Fibroblast of the conjunctiva (primary cell): ENCODE measurements at places on chromosomes 12 and 14.

DNA sequence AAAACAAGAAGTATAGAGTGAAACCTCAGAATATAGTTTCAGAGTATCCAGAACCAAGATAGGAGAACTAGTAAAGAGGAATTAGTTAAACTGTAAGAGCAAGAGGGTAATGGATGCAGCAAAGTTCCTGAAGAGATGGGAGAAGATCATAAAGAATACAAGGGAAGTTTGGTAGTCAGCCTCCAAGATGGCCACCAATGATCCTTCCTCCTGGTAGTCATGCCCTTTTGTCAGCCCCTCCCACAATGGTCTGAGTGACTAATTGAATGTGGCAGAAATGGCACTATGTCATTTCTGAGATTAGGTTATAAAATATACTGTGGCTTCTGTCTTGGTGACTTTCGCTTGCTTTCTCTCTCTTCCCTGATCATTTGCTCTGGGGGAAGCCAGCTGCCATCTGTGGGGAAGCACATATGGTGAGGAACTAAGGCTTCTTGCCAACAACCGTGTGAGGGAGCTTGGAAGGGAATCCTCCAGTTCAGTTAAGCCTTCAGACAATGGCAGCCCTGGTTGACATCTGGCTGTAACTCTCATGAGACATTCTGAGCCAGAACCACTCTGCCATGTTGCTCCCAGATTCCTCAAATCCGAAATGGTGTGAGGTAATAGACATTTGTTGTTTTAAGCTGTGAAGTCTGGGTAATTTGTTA, 55.3 kb upstream of the AMN1 start:
- DNase-seq: no peak

DNA sequence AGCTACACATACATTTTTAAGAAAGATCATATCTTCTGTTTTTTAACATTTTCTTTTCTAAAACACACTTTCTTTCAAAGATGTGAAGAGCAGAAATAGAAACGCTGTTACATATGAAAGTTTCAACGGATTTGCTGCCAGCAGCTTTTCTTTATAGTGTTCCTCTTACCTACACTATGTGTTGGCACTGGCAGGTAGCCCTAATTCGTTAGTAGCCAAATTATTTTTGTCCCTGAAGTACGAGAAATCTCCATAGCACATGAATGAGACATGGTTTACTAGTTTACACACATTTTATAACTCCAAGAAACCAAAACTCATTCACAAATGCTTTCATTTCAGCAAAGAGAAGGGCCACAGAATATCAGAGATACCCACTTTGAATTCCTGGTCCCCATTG, 6.6 kb downstream of the SOX5 start:
- DNase-seq: no peak

- no peak for DNase-seq
Observed at GRCh38 chr12:99713946-99714520, 66.5 kb downstream of the GARIN6 start.

DNA sequence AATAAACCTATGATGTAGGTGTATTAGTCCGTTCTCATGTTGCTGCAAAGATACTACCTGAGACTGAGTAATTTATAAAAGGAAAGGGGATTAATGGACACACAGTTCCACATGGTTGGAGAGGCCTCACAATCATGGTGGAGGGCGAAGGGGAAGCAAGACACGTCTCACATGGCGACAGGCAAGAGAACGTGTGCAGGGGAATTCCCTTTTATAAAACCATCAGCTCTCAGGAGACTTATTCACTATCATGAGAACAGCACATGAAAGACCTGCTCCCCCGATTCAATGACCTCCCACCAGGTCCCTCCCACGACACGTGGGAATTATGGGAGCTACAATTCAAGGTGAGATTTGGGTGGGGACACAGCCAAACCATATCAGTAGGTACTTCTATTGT, 58.7 kb upstream of the DICER1 start:
- no peak for DNase-seq

DNA sequence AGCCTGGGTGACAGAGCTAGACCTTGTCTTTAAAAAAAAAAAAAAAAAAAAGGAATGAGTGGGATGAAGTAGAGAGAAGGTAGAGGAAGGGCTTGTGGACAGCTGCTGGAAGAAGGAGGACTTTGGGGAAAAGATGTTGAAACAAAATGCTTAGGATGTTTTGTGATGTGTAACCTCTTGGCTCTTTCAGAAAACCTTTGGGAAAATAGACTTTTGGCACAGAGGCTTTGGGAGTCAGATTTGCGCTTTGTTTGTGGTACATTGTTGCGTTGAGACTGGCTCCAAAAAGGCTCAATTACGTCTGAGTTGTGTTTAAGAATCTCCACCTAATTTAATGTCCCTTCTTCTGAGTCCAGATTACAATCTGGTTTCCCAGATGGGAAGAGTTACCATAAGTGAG, 32.9 kb upstream of the SPTLC2 start:
- DNase-seq: no peak

GRCh38 chr14:106187216-106187615, 660.8 kb downstream of the TMEM121 start:
- DNase-seq: no peak

GRCh38 chr14:101193845-101194372, 290.4 kb upstream of the RTL1 start:
- no peak for DNase-seq

DNA sequence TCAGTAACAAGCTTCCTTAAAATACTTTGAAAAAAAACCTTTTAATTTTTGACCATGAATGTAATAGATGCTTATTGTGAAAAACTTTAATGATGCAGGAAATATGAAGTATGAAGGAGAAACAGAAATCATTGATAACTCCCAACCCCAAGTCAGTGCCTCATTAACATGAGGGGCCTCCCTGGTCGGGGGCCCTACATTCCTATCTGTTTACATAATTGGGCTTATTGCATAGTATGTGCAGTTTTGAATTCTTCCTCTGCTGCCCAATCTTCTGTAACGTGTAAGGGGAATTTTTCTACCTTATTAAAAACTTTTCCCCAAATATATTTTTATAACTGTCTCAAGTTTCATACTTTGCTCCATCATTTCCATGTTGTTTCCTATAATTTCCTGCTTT, 63.0 kb downstream of the SLC25A47 start:
- DNase-seq: no peak

- DNase-seq: no peak
Observed at GRCh38 chr12:99984271-99985128, at the start of gene ANKS1B. Gene ANKS1B, minus strand, starts transcription at chr12:99984936. Its CDS starts 699 bp downstream, at chr12:99984237.

DNA sequence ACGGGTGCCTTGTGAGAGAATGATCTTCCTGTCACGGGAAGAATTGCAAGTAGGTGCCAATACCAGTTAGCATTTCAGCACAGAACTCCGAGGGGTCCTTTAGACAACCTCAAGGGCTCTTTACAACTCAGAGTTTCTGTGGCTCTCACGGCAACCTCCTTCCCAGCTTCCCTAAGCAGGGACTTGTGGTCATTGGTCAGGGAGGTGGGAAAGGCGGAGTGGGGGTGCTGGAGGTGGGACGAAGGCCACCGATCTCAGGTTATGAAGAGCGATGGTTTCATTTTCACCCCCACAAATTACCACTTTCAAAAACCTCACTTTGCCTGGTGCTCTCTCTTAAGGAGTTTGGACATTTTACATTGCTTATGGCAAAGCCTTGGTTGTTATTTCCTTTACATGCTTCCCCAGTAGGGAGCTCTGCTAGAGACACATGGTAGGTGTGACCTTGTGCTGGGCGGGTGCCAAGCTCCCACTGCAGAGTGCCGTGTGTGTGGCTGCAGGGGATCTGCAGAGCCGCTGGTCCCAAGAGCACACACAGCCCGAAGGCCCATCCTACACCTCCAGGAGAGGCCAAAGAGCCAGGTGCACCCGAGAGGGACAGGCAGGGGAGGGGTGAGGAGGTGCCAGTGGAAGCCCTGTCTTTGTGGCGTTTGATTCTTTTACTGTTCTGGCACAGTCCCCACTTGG, 21.4 kb downstream of the BCL2L14 start:
- DNase-seq: no peak

DNA sequence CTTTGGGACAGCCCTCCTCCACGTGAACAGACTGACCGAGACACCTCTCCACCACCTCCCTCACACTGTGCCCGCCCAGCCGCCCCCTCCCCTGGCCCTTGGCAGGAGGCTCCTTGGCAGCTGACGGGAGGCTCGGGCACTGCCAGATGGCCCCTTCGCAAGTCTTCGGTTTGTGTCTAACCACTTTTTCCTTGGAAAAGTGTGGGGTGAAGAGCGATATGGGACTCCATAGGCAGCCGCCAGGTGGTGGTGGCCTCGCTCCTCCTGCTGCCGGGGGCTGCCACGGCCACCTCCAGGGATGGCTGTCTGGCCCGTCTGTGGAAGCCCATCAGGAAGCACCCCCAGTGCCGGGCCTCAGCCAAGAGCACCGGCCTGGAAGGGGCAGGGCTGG, 58.7 kb downstream of the LRCOL1 start:
- DNase-seq: no peak

DNA sequence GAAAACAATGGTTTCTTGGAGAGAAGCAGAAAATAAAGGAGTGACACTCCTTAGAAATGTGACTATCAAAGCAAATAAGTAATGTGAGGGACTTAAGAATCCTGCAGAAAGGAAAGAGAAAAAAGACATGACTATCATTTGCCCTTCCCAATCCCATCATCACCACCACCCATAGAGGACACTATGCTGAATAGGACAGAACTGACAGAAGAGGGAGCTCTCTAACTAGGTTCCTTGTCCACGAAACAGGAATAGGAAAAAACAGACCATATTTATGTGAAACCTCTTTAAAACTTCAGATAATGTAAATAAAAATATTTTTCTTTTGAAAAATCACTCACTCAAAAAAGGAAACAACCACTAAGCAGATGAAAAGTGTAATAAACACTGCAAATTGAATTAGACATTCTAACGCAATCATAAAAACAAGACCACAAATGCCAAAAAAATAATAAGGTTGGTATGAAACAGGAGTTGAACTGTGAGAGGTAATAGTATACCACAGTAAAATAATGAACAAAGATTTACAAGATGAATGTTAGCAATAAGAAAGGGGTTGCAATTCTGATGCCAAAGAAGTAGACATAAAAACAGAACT, 24.1 kb downstream of the KLRD1 start:
- peak; percentile 53 for DNase-seq

DNA sequence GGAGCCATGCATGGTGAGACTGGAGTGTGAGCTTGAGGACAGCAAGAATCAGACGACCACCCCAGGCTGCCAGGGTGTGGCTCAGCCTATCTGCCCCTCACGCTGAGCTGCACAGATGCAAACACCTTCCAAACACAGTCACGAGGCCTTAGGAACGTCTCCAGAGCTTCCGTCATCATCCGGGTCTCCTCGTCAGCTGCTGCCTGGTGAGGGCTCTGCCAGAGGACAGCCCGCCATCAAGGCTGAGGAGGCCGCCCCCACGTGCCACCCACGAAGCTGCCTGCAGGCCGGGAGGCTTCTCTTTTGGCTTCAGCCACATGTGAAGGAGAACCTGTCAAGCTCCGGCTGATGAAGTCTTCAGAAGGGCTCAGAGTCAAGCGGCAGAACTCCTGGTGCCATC, 13.4 kb downstream of the DDX51 start:
- no peak for DNase-seq

DNA sequence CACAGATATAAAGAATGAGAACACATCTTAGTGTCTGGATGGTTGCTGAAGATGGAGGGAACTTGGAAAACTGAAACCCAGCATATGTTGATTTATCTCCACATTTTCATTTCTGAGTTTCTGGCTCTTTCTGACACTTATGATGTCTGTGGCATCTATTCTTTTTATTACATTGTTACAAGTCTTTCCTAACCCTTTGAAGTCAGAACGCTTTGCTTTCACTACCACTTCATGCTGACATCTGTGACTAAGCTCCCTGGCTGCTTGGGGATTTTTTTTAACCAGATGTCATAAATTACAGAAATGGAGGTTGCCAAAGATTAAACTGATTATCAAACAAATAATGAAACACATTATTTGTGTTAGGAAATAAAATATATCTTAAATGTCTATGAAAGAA, 188.7 kb downstream of the KITLG start:
- DNase-seq: peak; percentile 92

GRCh38 chr12:44616402-44616801, 259.7 kb downstream of the NELL2 start:
- DNase-seq: no peak

DNA sequence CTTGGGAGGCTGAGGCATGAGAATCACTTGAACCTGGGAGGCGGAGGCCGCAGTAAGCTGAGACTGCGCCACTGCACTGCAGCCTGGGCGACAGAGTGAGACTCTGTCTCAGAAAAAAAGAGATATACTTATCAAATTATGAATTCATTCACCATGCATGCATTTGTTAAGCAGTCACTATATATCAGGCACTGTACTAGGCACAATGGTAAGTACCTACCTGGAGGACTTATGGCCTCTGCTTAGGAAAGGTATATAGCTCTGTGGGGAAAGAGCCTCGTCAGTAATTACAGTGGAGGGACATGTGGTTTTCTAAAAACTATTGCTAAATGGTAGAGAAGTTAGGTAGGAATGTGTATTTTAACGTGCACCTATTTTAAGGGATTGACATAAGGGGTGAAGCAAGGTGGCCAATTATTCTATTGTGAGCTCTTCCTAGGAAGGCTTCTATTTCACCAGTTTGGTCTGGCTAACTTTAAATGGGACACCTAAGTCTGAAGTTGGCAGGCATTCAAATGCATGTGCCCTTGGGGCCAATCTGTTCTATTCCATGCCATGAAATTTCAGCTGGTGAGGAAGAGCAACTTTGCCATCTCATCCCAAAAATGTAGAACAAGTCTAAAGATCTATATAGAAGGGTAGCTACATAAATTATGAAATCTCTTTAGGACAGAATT, 15.0 kb downstream of the TCP11L2 start:
- no peak for DNase-seq

GRCh38 chr12:50302686-50303085, 19.4 kb upstream of the LIMA1 start:
- no peak for DNase-seq

DNA sequence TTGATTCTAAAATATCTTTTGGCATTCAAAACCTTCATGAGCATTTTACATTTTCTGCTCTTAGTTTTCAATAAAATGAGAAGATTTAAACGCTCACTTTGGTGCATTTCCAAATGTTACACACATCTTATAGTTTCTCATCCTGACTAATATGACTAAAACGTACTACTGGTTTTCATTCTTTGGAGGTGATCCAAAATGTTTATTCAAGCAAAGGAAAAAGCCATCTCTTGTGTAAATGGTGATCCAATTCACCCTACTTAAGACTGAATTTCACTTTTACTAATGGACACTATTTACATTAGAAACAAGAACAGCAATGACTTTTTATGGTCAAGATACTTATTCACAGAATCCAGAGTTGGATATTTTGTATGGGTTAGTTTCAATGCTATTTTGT, 86.6 kb downstream of the KITLG start:
- peak; percentile 79 for DNase-seq

DNA sequence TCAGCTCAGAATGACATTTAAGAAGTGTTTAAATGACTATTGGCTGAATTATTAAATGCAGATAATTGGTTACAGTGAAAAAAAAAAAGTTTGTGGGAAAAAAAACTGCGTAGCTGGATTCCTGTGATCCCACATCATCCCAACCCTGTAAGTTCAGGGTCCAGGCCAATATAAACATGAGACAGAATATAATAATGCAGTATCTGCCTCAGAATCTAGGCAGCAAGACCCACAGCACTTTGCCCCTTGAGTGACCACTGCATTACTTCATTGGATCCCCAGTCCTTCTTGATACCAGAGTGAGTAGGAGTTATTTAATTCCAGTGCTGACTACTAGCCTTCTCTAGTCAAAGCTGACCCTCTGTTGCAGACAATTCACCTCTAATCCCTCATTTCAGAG, 272.6 kb downstream of the CCER1 start:
- DNase-seq: no peak

- DNase-seq: no peak
Observed at GRCh38 chr14:89641495-89642175, 224.6 kb upstream of the FOXN3 start.

GRCh38 chr12:75623631-75624154, 112.3 kb upstream of the KRR1 start:
- DNase-seq: peak; percentile 49
